Airway epithelial cell (primary cell): ENCODE measurements at places on chromosomes 2 and 18. TPM values are rescaled to one million over a fixed set of nuclear protein-coding genes. Genes with fewer than 3 reads are reported as not detected.

Gene EDAR
- 0.42 TPM in 2 replicates for total RNA-seq

Gene MPHOSPH10
- 16.6 and 23.3 TPM in 2 replicates for total RNA-seq

Gene BOLL
- not detected in 2 replicates for total RNA-seq

Gene SFTPB
- total RNA-seq, result 0.46 and 0.56 TPM in 2 replicates

Gene UGT1A4
- 0.33 TPM in 1 of 2 replicates, not detected in the other for total RNA-seq

Gene KIF5C
- 0.07 TPM in 1 of 2 replicates, not detected in the other for total RNA-seq

Gene HOXD13
- not detected in 2 replicates for total RNA-seq

Gene HOXD4
- total RNA-seq, result not detected in 2 replicates

Gene ANKRD30B
- total RNA-seq, result not detected in 2 replicates

Gene TCF4
- 18.6 and 19.5 TPM in 2 replicates for total RNA-seq

Gene UNC80
- 0.14 TPM in 1 of 2 replicates, not detected in the other for total RNA-seq

Gene LAPTM4A
- total RNA-seq, result 71.0 and 84.1 TPM in 2 replicates

Gene SS18
- 59.1 and 73.6 TPM in 2 replicates for total RNA-seq

Gene PLEK
- total RNA-seq, result 0.05 TPM in 1 of 2 replicates, not detected in the other

Gene CFAP65
- total RNA-seq, result not detected in 2 replicates

Gene PRPF40A
- total RNA-seq, result 116 and 119 TPM in 2 replicates

Gene ALMS1
- total RNA-seq, result 6.7 and 7.7 TPM in 2 replicates

Gene ANKRD62
- total RNA-seq, result not detected in 2 replicates

Gene SNORC
- total RNA-seq, result 0.88 and 1.4 TPM in 2 replicates

Gene EN1
- total RNA-seq, result not detected in 2 replicates
